ENCODE measurements at places on chromosomes 3 and 15. TPM values are rescaled to one million over a fixed set of nuclear protein-coding genes. Genes with fewer than 3 reads are reported as not detected.

DNA sequence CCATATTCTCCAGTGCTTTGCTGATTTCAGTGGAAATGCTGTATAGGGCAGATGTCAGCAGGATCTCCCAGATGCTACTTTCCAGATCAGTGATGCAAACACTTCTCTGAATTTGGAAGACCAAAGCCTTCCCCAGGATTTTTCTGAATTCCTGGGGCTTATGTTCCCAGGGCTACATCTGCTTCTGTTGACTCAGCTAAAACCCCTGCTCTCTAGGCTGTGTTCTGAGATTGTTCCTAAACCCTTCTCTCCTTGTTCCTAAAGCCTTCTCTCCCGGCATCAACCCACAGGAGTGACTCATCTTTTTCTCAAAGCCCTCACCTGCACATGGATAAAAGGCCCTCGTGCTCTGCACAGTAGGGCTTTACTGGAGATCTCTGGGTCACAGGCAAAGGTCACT is 35.5 kb downstream of the FAH start:
- DNase-seq: no peak

DNA sequence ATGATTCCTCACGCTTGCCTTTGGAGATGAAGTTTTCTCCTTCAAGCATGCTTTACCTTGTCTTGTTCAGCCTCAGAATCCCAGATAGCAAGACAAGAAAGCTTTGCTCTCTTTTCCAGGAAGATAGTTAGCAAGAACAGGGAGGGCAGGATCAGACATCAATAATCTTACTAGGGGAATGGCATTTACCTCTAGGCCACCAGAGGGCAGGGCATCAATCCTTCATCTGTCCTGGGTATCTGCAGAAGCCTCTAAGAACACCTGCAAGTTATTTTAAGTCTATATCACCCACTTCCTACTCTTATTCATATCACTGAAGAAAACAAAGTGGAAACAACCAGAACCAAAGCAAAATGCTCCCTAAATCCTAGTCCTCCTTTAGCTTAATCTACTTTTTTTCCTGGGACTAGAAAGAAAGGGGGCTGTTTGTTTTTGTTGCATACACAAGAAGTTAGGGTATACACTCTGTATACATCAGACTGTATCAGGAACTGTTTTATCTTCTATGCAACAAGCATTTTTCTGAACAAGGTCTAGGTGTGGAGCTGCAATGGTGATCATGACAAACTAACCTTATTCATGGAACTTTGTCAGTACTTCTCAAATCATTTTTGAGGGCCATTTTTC is 862.5 kb downstream of the CADM2 start:
- DNase-seq: no peak

The MASP1 gene
- polyA plus RNA-seq: 80.7 TPM

DNA sequence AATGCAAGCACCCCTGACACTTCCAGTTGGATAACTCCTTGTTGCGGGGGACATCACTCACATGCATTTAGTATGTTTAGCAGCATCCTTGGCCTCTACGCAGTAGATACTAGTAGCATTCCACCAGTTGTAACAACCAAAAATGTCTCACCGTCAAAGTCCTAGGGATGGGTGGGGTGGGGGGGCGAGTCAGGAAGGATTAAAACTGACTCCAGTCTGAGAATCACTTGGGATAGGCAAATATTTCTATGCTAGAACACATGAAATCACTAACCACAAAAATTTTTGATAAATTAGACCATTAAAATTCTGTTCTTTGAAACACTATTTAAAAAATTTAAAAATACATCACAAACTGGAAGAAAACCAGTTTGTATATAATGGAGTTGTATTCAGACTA is 18.0 kb downstream of the ICE2 start:
- no peak for DNase-seq

GRCh38 chr15:68197170-68197492 is 8.0 kb downstream of the CALML4 start:
- no peak for DNase-seq

DNA sequence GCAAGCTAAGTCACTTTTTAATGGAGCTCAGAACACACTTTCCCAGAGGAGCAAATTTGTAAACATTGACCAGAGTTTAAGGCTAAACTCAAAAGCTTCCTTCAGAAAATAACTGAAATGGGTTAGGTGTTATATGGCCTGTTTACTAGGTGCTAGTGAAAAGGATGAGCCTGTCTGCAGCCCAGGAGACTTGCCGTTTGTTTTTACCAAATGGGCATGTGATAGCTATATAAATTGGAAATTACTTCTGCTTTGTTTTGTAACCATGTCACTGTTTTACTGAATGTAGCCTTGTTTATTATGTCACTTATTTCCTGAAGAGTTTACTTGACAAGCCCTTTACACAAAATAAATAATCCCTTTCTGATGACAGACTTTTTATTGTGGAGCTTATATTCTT is 109.4 kb upstream of the THSD4 start:
- no peak for DNase-seq

DNA sequence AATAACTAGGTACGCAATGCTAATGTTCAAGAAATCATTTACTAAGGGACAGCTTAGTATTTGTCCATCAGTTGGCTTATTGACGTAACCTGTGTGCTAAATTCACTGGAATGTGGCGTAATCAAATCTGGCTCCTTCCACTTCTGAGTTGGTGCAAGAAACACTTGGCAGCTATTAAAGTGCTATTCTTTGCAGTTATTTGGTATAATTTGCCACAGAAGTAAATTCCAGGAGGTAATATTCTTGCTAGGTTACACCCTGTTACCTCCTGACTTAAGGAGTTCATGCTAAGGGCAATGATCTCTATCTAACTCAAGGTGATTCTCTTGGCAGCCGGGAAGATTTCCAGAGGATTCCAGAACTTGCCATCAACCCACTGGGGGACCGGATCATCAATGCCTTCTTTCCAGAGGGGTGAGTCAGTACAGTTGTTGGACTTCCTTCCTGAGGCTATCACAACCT is 25.5 kb downstream of the CHP1 start:
- no peak for DNase-seq

- no peak for DNase-seq
Observed at GRCh38 chr3:46899151-46900006, 21.9 kb downstream of the PTH1R start.

All from AG04450 (cell line).